ENCODE measurements at places on chromosomes 7 and 10.

DNA sequence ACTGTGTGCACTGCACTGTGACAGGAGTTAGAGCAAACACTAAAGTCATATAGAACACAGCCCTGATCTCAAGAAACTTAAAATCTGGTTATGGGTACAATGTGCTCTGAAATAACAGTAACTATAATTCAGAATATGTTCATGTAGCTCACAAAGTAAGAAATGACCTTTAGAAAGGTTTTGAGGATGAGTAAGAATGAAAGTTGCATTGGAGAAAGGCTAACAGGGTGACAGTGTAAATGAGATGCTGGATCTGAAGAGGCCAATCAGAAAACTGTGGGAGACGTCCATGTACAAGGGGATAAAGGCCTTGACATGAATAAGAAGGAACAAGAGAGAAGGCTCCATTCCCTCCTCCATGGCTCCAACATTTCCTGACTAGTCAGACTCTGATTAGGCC is 124.7 kb downstream of the GRM3 start:
- no peak for DNase-seq

DNA sequence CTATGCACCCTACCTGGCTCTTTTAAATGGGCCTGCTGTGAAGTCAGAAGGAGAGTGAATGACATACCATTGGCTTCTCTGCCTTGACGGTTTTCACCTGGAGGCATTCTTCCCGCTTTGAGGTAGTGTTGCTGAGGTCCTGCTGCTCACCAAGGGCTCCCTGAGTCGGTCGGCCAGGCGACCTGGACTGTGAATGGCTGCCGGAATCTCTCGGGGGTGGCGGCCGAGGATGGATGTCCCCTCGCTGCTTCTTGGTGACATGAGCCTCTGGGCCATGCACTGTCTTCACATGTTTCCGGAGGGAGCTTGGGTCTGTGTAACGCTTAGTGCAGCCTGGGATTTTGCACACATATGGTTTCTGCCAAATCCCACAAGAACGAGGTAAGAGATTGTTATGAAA is 264.7 kb downstream of the GLI3 start:
- no peak for DNase-seq

DNA sequence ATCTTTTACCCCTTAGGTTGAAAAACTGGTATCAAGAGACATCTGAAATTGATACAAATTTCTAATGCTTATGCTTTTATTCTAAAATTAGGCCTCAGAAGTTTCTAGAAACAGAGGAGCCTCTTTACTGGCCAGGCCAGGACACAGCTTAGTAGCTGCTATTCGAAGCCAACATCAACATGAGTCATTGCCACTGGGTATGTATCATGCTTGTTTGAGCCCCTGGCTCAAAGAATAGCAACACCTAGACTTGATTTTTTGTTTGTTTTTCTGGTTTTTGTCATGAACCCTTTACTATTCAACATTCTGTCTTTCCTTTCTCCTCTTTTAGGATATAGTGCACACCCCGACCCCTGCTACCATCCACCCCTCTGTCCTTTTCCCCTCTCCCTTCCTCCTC is 90.9 kb upstream of the STK17A start:
- DNase-seq = no peak

GRCh38 chr7:46571996-46572395 is 650.9 kb upstream of the IGFBP3 start:
- no peak for DNase-seq

GRCh38 chr7:75033064-75033463 is 40.5 kb downstream of the RCC1L start:
- no peak for DNase-seq

DNA sequence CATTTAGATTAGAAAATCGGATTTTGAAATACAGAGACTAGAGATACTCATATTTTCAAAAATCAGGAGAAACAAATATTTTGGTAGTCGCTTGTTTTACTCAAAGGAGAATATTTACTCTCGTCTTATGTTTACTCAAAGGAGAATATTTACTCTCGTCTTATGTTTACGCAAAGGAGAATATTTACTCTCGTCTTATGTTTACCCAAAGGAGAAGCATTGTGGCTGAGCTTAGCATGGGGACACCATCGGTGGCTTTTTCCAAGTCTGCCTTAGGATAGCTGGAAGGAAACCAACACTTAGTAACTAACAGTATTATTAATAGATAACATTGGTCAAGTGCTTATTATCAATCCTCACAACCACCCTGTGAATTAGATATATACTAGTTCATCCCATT is 71.8 kb downstream of the SNX10 start:
- DNase-seq = no peak

DNA sequence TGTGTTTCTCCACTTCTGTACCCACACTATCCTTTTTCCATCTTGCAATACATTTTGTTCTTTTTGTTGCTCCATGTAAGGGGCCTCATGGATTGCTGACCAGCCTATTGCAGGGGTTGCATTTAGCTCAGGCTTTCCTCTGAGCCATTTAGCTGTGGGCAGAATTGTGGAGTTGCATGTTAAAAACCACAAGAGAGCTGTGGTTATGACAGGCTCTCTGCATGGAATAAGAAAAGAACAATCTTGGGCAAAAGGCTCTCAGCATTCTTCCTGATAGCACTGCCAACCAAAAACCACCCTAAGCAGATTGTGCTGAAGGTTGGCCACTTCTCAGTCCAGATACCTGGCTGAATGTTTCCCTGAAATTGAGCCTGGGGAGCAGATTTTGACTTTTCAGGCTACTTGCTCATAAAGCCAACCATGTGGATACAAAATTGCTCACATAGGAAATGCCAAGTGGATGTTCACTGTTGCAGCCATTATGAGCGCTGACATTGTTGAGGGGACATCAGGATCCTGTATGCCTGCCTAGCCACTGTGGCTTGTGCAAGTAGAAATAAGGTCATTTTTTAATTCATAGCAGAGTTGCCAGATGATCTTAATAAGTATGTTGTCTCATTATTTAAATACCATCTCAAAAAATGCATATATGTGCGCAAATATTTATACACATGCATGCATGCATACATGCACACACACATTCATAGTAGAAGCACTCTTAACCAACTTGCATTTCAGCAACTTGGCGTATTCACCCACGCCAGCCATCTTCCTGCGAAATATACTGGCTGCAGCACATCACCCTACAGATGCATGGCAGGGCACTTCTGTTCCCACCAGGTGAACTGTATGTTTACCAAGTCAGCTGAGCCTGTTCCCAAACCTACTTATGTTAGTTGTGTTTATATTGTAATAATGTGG is 695.4 kb downstream of the LRMDA start:
- DNase-seq = no peak

DNA sequence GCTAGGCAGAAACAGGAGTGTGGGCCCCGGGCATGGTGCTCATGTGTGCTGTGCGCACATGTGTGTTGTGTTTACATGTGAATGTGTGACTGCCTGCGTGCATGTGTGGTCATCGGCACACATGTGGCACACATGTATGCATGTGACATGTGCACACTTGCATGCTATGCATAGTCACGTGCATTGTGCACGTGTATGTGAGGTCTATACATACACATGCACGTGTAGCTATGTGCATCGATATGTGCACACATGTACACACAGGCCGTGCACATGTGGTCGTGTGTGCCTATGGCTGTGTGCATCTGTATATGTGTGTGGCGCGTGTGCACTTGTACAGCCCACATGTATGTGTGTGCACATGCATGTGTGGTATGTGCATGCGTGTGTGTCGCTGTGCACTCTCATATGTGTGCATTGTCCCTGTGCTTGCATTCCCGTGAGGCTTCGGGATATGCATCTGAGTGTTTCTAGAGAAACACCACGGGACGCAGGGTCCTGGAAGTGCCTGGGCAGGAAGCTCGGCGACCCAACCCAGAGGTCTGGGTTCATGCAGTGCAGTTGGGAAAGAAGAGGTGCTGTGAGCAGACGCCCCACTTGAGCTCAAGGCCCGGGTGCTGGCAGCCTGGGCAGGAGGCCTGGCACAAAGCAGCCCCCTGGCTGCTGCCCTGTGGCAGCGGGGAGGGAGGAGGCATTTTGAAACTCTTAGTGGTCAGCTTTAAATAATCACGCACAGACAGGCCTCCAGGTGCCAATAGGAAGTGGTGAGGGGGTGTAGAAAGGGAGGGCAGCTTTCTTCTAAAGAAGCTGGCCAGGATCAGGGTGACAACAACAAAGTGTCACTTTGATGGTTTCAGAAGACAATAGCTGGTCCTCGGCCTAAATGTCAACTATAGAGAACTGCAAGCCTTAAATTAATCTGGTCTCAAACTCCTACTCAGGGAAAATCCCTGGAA is 410.0 kb upstream of the MGMT start:
- DNase-seq = no peak

DNA sequence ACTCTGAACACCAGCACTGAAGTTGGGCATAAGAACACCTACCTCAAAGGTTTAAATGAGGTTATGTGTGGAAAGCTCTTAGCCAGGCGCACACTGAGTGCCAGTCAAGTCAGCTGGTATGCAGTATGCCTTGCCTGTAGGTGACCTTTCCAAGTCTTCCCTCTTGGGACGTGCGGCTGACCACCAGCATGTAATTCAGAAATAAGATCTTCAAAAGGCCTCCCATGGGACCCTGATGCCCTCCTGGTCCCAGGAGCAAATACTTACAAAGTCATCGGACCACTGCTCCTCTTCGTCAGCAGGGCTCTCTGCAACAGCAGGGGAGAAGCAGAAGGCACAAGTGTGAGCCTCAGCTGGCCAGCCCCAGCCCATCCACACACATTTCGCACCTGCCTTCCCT is 40.8 kb downstream of the BLNK start:
- no peak for DNase-seq

GRCh38 chr7:3537210-3537875 is 236.3 kb downstream of the SDK1 start:
- DNase-seq = no peak

DNA sequence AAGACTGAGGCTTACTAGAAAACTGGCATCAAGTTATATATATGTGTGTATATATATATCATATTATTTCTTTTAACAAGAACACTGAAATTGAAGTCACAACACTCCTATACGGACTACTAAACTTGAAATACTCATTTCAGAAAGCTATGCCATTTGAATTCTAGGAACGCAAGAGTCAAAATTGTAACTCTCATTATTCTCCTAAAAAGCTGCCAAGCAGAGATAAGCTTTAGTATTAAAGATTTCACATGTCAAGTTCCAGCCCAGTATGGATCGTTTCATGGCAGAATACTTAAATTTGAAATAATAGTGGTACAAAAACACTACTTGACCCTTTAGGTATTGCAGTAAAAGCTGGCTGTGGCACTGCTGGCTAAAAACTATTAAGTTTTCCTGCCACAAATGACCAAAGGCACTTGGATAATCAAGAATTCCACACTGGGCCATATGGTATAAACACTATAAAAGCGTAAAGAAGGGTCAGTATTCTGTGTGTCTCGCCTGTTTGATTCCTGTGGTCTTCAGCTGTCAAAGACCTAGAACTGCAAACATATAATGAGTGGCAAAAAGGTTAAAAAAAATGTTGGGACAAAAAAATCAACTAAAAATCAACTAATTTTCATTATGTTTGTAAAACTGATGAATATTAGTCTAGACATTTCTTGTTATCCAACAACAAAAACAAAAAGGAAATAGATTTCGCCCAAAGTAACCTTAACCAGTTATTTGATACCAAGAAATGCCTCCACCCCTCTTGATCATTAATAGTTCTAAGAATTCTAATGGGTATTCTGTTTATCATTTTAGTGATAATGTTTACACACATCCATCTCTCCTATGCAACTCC is 2.4 kb downstream of the CCDC71L start:
- no peak for DNase-seq

DNA sequence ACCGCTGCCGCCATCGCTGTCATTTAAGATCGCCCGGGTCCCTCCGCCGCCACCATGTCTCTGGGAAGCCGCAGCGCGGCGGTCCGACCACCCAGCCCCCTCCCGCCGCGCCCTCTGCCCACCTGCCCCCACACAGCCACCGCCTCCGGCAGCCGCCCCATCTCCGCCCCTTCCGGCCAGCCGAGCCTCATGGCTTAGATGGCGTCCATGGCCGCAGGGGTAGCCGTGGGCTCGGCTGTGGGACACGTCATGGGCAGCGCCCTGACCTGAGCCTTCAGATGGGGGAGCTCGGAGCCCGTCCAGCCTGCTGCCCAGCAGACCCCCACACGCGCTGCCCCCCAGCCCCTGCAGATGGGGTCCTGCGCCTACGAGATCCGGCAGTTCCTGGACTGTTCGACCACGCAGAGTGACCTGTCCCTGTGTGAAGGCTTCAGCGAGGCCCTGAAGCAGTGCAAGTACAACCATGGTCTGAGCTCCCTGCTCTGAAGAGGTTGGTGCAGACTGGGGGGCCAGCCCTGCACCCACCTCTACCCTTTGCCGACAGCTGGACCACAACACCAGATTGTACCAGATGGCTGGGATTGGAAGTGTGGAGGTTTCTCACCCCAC is 38.0 kb upstream of the TARP start:
- DNase-seq = no peak

DNA sequence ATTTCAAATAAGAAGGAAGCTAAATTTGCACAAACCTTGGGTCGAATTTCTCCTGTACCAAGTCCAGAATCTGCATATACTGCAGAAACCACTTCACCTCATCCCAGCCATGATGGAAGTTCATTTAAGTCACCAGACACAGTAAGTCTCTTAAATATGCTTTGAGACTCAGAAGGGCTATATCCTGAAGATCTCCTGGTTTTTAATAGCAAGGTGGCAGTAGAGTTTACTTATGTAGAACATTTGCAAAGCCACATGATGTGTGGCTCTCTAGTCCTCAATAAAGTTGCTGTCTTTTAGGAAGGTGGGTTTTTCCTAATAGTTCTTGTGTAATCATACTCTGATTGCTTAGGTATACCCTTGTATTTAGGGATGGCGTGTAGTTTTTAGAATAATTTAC is 8.7 kb downstream of the DBF4 start:
- DNase-seq = no peak

- no peak for DNase-seq
Measured at GRCh38 chr10:74167443-74167842, 16.4 kb downstream of the ADK start.

- no peak for DNase-seq
Measured at GRCh38 chr7:106187613-106188350, 75.7 kb upstream of the SYPL1 start.

- peak; percentile 9 for DNase-seq
Measured at GRCh38 chr10:121516093-121516865, 82.0 kb downstream of the FGFR2 start.

Measured in GM18507 (cell line).